Epithelial cell of alveolus of lung (primary cell): ENCODE measurements at places on chromosomes 3 and 15. TPM values are rescaled to one million over a fixed set of nuclear protein-coding genes. Genes with fewer than 3 reads are reported as not detected.

The TNNC1 gene
- total RNA-seq, result 0.26 and 4.8 TPM in 2 replicates

The ITPKA gene
- total RNA-seq, result 1.4 and 44.2 TPM in 2 replicates

The NR1I2 gene
- total RNA-seq, result not detected in 2 replicates

The HLTF gene
- total RNA-seq, result 27.7 and 45.3 TPM in 2 replicates

The GRAMD1C gene
- total RNA-seq, result 4.6 and 6.7 TPM in 2 replicates

The DUOXA2 gene
- total RNA-seq, result under 0.01 TPM in 1 of 2 replicates, not detected in the other

The ALS2CL gene
- total RNA-seq, result 2.1 and 44.2 TPM in 2 replicates

The PLCB2 gene
- 0.52 TPM in 1 of 2 replicates, not detected in the other for total RNA-seq

The KNG1 gene
- total RNA-seq, result not detected in 2 replicates
